ENCODE measurements at places on chromosomes 16 and 17.

DNA sequence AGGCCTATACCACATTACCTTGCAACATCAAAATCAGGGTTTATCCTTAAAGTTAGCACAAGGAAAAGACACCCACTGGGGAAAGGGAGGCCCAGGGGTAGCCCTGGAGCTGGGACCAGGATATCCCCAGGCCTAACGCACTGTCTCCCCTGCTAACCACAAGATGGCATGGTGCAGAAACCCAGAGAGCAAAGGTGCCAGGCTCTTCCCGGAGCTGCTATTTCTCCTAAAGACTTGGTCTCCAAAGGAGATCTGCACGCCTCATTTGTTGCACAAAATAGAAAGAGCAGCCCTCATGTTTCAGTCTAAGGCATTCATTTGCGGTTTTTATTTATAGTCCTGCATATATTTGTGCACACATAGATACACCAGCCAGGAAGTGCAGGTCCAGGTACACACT lies 408.6 kb downstream of the SOX9 start:
- no peak for DNase-seq

- DNase-seq = no peak
Measured at GRCh38 chr16:22357635-22357971, 16.8 kb downstream of the CDR2 start.

DNA sequence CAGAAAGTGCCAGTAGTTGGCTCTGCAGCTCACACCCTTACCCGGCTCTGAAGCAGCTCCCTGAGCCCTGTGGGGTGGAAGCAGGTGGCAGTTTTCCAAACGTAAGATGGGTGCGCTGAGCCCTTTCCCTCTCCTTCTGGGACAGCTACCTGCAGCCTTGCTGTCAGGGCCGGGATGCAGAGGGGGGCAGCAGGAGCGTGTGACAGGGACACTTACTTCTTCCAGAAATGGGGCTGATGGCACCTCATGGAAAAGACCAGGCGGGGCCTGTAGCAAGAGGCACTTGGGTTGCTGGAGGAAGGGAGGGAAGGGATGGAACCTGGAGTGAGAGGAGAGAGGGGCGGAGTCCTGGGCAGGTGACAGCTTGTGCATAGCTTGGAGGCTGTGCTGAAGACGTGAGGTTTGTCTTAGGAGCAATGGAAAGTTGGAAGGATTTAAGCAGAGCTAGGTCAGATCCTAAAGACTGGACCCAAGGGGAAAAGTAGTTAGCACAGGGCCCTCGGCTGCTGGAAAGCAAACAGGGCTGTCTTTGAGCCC lies 216.8 kb upstream of the RPL38 start:
- no peak for DNase-seq

- no peak for DNase-seq
Measured at GRCh38 chr16:16983582-16983981, 487.2 kb downstream of the XYLT1 start.

- DNase-seq = peak; percentile 51
Measured at GRCh38 chr17:40443196-40443987, at the start of gene IGFBP4. Gene IGFBP4 (plus strand): TSS chr17:40443450. CDS start chr17:40443736, 286 bp downstream.

DNA sequence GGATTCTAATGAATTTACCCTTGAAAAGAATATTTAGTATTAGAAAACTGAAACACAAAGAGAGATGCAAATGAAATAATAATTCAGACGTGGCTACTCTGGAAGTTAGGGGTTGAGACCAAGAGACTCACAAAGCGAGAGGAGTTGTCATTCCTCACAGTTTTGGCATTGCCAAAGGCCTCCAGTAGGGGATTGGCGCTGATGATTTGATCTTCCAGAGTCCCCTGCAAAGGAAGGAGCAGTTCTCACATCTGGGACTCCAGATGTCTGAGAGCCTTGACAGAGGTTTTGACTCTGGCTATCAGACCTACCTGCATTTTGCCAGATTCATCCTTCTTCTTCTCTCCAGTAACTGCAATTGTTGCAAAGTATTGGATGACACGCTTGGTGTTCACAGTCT lies 6.6 kb downstream of the MYH8 start:
- DNase-seq = no peak

GRCh38 chr17:53133876-53134275 lies 688.9 kb upstream of the KIF2B start:
- no peak for DNase-seq

- DNase-seq = peak; percentile 44
Measured at GRCh38 chr16:48164907-48165715, 9.3 kb upstream of the ABCC12 start.

GRCh38 chr16:2009791-2010510 lies at the start of gene ZNF598:
Gene ZNF598 (minus strand): TSS chr16:2009821.
- peak; percentile 73 for DNase-seq

DNA sequence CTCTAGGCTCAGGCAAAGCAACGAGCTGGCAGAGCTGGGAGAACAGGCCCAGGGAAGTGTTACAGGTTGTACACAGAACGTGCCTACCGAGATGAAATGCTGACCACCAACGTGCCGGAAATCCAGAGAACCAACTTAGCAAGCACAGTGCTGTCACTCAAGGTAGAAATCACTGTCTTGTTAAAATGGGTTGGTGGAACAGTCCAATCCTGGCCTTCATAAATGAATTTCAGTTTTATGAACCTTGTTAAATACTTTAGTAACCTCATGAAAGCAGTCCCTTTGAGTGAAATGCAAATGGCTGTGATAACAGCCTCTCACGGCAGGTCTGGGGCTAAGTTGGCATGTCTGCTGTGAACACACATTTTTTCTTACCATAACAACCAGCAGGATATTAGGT lies 29.0 kb downstream of the ETV4 start:
- no peak for DNase-seq

DNA sequence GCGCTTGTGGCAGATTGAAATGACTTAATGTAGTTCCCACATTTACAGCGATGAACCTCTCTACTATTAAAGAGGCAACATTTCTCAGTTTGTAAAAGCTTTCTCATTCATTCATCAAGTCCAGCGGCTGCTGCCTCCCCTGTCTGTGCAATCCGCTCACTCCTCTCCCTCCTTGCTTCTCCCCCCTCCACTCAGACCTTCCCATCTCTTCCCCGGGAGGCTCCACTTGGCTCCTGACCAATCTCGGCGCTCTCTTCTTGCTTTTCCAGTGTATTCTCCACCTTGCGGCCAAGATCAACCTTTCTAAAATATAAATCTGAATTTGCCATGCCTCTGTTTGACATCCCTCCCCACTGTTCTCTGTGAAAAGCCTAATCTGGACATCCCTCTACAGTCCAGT lies 117.5 kb downstream of the ASIC2 start:
- DNase-seq = no peak

- no peak for DNase-seq
Measured at GRCh38 chr16:49914657-49915056, 58.7 kb upstream of the ZNF423 start.

- no peak for DNase-seq
Measured at GRCh38 chr17:38750044-38750311, 1.8 kb upstream of the PCGF2 start.

DNA sequence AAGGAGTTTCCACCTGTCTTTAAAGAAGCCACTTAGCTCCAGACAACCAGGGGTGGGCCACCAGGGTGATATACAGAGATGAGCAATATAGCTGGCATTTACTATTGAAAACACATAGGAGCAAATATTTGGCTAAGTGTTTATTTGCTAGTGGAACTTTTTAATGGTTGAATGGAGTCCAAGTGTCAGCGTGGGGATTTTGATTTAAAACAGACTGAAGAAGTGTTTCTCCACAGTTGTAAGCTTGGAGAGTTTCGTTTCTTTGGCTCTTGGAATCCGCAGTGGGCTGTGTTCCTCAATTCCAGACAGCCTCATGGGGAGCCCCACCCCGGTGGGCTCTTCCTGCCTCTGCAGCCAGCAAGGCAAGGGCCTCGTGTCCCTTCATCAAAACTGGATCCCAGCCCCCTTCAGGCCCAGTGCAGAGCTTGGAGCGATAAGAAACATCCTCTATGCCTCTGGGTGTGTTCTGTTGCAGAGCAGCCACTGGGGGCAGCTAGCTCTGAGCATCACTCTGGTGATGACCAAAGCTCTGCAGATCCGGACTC lies 36.1 kb downstream of the NOG start:
- no peak for DNase-seq

DNA sequence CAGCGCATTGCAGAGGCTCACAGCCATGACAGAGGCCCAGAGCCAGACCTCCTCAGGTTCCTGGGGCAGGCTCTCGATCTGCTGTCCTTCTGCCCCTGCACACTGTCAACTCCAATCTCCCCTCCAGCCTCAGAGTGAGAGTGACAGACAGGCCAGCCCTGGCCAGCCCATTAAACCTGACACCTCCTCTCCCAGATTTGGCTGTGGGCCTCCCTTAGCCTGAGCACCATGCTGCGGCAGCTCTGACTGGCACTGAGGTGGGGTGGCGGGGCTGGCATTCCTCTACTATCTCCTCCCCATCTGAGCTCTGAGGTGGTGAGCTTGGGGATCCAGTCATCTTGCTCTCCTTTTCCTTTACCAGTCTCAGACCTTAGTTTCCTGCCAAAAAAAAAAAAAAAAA lies 15.5 kb upstream of the C1QL1 start:
- DNase-seq = no peak

DNA sequence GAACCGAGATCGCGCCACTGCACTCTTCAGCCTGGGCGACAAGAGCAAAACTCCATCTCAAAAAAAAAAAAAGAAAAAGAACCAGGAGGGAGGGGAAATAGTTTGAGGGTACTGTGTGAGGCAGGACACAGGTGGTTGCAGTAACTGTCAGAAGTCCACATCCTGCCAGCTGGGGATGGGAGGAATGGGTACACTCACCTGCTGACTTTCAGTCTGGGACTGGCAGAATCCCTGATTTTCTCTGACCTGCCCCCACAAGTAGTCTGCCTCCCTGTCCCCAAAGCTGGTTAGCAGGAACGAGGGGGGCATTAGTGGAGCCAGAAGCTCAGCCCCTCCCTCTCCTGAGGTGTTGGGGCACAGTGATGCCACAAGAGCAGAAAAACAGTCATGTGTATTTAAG lies 7.1 kb upstream of the ARL5C start:
- no peak for DNase-seq

DNA sequence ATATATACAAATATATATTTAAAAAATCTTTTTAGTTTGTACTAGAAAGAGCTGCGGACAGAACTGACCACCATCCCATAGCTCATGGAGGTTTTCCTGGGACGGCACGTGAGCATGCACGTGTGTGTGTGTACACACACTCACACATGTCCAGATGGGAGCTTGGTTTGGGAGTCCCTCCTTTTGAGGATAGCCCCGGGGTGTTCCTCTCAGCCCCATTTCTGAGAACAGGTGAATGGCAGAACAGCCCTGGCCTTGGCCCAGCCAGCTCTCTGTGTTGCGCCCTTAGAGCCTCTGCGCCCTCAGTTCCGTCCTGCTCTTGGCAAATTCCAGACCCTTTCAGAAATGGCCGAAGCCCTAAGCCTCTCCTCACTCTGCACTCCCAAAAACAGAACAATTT lies 70.1 kb downstream of the AMFR start:
- no peak for DNase-seq

- no peak for DNase-seq
Measured at GRCh38 chr16:30569746-30570635, 1.5 kb downstream of the ZNF688 start.

GRCh38 chr17:81380666-81381518 lies 14.4 kb upstream of the BAHCC1 start:
- no peak for DNase-seq

GRCh38 chr16:89931964-89932363 lies 8.8 kb downstream of the TUBB3 start:
- no peak for DNase-seq

DNA sequence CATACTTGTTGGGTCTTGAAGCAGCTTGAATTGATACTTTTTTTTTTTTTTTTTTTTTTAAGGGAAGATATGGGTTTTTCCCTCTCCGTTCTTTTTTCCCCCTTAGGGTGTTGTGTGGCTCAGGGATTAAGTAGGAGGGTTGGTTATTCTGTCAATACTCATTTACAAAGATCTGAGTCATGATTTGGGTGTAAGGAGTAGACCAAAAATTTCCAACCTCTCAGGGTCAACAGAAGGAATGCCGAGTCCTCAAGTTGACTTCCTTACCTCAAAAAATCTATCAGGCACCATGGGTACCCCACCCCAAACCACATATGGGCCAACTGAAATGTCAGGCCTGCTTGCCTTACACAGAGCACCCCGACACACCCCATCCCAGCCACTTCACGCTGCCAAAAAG lies 230.5 kb downstream of the CCDC182 start:
- DNase-seq = no peak

DNA sequence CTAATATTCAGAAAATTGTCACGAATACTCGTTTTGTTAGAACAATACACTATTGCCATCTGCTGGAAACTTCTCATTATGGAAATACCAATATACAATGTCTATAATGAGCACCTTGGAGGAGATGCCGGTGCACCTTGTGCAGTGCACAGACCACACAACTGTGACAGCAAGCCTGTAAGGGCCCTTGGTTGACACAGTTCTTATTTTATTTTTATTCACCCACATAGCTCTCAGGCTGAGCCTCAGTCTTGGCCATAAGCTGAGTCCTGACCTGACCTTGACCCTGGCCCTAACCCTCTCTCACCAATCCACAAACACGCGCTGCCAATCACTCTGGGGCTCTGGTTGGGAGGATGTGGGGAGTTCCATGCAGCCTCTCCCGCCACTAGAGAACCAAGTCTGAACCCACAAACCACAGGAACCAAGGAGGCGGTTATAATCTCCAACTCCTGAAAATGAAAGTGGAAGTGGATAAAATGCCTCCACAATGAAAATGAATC lies 7.6 kb downstream of the AIPL1 start:
- DNase-seq = peak; percentile 11

DNA sequence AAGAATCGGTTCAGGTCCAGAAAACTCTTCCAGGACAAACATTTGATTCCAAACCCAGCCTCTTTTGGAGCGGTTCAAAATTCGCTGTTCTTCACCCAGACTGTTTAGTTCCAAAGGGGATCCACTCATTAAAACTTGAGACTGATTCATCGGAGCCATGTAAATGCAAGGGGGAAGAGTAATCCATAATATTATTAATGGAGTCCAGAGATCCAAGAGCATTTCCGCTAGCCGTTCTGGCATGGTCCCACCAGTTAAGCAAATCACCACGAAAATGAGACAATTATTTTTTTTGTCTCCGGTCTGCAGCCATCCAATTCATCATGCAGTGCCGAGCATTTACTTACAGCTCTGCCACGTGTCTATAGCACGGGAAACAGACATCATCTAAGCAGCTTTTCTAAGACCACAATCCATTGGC lies 15.1 kb downstream of the CDH8 start:
- no peak for DNase-seq

DNA sequence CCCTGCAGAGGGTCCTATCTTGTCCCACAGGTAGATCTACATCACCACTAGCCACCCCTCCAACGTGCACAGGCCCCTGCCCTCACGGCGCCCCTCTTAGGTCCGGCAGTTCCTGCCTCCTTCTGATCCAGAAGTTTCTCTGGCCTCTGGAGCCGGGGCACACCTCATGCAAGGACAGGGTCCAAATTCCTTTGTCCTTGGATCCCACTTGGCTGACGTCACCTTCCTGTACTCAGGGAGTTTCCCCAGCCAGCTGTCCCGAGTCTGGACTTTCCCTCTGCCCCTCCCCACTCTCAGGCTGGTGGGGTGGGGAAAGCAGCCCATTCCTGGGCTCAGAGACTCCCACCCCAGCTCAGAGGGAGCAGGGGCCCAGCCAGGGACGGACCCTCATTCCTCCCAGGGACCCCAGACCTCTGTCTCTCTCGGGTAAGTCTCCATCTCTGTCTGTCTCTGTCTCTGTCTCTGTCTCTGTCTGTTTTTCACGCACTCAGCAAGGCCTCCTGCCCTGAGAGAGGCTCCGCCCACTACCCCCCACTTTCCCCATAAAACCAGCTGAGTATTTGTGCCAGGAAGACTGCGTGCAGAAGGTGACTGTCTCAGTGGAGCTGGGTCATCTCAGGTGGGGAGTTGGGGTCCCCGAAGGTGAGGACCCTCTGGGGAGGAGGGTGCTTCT lies at the start of gene IL32:
TSS of gene IL32 (plus strand) at position 572 of the 673 bp plus-strand sequence. CDS start 172 bp downstream, outside the sequence.
- peak; percentile 74 for DNase-seq

- DNase-seq = peak; percentile 75
Measured at GRCh38 chr16:29848420-29849297, 14.4 kb downstream of the CDIPT start.

Data from stimulated activated CD4-positive, alpha-beta T cell treated with anti-CD3 and anti-CD28 coated beads, Interleukin-4, amount 100 ng/mL, for 4 hours (primary cell).